ENCODE measurements at places on chromosomes 1 and 21.

- no peak for DNase-seq
Observed at GRCh38 chr1:239914751-239915231, 176.9 kb upstream of the FMN2 start.

DNA sequence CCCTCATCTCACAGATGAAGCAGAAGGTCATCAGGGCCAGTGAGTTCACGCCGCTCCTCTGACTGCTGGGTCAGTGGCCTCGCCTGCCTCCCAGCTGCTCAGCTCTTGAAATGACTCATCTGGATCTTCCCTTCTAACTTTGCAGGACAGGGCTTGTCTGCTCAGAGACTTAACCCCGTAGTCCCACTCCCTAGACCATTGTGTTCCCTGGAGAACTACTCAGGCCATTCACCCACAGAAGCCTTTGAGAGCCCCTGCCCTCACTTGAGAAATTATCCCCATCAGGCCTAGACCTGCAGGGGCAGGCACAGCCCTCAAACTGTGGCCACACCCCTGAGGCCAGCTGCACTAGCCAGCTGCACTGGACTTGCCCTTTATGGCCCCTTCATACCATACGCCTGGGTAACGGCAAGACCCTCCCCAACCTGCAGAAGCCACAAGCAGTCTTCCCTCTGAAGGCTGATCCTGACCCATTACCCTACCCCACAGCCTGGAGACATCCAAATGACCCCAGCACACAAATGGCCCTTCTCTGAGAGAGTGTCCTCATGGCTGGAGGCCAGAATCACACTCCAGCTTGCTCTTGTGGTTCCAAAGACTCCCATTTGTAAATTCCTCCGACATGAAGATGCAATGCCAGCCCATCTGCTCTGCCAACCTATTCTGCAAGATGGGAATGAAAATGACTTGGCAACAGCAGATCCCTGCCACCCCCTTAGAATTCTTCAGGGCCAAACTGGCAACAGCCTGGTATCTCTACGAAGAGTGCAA, 33.2 kb downstream of the RCSD1 start:
- no peak for DNase-seq

DNA sequence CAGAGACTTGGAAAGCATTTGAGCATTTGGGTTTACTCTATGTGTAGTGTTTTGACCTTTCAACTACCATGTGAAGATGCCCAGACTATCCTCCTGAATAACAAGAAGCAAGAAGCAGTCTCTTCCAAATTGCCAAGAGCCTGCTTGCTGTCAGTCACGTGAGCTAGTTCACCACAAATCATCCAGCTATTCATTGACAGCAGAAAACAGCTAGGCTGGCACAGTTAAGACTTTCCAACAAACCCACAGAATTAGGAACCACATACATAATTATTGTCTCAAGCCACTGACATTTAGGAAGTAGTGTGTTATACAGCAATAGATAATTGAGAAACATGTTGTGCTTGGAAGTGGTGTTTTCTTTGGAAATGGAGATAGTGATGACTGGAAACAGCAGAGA, 1652.0 kb downstream of the NCAM2 start:
- no peak for DNase-seq

DNA sequence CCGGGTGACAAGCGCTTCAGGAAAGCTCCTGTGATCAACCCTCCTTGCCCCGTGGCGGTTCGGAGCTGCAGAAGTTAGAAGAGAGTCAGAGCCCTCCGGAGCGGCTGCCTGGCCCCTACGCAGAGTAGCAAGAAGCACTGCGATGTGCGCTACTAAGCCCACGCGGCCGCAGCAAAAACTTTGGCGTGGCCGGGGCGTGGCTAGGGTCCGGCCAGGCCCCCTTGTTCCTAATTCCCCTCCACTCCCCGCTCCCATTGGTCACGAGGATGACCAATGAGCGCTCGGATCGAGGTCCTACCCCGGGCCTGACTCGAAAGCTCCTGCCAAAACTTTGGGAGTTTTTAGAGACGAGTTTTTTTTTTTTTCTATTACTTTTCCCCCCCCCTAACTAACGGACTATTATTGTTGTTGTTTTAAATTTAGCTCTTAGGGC, at the start of gene HLX:
Gene HLX (plus strand): TSS at position 368 of the 433 bp plus-strand sequence. CDS start 415 bp downstream, outside the sequence.
- DNase-seq: peak; percentile 35

- no peak for DNase-seq
Observed at GRCh38 chr1:118863688-118864087, 124.5 kb downstream of the TBX15 start.

DNA sequence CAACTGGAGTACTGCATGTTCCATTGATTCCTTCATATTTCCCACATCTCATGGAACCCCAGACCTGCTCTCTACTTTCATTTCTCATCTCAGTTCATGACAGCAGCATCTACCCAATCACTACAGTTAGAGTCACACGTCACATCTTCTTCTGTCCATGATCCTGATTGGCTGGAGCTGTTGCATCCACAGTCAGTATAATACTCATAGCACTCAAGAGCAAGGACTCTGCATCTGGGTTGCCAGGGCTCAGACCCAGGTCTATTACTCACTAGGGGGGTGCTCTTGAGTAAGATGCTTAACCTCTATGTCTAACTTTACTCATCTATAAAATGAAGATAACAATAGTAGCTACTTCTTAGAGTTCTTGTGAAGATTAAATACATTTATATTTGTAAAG, 4.4 kb upstream of the XPR1 start:
- no peak for DNase-seq

DNA sequence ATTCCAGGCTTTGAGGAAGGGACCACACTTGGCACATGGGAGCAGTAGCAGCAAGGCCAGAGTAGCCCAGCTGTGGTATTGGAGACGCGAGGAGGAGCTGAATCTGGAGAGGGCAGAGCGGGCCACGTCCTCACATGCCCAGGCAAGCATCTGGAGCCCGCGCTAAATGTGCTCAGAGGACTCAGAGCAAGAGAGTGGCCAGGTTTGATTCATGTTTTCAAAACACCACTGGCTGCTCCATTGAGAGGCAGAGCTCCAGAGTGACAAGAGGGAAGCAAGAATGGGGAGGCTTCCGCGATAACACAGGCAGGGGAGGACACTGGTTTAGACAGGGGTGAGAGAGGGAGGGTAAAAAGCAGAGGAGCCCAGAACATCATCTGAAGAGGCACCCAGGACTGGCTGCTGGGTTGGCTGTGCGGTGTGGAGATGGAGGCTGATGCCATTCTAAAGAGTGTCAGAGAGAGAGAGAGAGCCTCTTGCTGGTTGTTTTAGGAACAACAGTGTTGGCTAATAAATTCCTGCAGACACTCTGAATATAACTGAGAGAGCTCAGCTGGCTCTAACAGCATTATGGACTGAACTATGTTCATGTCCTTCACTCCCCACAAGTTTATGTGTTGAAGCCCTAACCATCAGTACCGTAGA, 32.3 kb downstream of the RCAN1 start:
- DNase-seq: no peak

- no peak for DNase-seq
Observed at GRCh38 chr1:233361876-233362275, 34.4 kb downstream of the MAP3K21 start.

- DNase-seq: peak; percentile 86
Observed at GRCh38 chr1:212477014-212477679, 44.4 kb downstream of the NENF start.

DNA sequence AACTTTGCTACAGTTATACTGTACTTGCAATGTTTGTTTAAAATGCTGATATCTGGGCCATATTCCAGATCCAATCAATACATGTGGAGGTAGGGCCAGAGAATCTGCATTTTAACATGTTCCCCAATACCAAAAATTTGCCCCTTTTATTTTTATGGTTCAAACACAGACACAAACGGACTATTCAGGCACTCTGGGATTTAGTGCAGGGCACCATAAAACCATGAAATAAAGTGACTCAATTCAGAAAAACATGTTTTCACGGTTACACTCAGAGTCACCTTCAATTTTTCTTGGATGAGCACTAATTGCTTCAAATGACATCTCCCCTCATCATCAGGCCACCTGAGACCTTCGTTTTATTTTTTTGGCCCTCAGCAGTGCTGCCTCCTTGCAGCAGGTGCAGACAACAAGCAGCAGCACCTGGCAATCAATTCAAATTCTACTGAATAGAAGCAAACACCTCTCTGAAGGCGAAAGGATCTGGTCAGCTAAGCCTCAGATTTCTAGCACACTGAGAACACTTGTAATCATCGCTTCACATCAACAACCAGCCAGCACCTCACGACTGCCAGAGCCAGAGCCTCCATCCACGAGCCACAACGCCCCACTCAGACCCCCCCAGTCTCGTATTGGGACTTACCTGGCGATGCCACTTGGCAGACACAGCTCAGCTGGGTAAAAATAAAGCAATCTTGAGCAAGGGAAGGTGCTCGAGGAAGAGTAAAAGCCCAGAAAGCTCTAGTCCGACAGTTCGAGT, 1.1 kb downstream of the ERO1B start:
- peak; percentile 7 for DNase-seq

DNA sequence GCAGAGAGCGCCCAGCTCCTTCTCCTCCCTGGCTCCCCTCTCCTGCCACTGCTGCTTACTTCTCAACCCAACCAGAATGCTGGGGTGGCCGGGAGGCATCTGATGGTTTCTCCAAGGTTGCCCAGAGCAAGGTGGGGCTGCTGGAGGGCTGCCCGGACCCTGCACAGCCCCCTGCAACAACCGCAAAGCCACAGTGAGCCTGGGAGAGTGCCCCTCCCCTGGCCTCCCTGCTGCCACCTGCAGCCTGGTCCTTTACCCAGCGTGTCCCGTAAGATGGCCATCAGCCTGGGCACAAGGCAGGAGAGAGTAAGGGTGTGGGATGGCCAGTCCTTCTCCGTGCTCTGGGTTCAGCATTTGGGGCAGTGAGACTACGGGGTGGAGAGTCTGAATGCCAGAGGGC, 17.0 kb downstream of the MX2 start:
- DNase-seq: no peak
